ENCODE measurements at places on chromosomes 12 and 14.
A peak's percentile ranks its signal among the peaks of the same experiment; 100 is the strongest.

DNA sequence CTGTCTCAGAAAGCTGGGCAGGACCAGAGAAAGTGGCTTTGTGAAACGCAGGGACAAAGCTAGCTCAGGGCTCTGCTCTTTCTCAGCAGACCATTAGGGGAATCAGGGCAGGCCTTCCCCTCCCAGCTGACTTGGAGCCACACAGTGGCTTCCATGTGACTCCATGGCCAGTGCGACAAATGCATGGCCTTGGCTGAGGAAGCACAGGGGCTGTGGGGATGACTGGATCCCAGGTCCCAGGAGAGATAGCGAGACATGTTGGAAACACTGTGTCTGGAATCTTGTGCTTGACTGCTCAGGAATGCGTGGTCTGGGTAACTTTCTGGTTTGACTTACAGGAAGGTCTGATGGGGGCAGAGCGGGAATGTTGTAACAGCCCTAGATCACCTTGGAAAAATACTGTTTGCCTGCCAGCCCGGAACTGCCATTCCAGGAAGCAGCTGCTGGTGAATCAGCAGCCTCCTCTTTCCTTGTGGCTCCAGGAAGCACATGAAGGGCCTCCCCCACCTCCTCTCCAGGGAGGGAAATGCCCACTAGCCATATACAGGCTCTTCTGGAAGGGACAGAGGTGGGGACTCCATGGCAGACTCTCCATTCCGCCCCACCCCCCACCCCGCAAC is 133.5 kb upstream of the HIF1A start:
- DNase-seq: peak; percentile 98

GRCh38 chr14:69395929-69396328 is 2.2 kb downstream of the ERH start:
- no peak for DNase-seq

- DNase-seq: peak; percentile 75
Measured at GRCh38 chr14:35406506-35407305, 2.2 kb upstream of the NFKBIA start.

GRCh38 chr12:122480753-122481152 is 20.0 kb downstream of the ZCCHC8 start:
- DNase-seq: no peak

GRCh38 chr14:56896922-56897321 is 86.6 kb upstream of the OTX2 start:
- DNase-seq: no peak

DNA sequence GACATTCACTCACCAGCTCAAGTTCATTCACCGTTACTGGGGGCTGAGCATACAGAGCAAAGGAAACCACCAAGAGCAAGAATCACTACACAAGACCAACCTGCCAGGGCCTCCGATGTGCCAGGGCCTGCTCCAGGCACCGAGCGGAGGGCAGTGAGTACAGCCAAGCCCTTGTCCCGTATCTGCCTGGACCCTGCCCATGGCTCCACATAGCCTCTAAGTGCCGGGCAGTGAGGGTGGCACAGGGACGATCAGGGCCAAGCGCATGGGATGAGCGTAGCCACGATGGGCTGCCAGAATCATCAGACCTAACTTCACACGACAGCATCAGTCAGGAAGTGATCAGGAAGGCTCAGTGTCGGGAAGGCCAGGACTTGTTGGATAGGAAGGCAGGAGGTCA is 199.6 kb downstream of the BCL11B start:
- DNase-seq: no peak

DNA sequence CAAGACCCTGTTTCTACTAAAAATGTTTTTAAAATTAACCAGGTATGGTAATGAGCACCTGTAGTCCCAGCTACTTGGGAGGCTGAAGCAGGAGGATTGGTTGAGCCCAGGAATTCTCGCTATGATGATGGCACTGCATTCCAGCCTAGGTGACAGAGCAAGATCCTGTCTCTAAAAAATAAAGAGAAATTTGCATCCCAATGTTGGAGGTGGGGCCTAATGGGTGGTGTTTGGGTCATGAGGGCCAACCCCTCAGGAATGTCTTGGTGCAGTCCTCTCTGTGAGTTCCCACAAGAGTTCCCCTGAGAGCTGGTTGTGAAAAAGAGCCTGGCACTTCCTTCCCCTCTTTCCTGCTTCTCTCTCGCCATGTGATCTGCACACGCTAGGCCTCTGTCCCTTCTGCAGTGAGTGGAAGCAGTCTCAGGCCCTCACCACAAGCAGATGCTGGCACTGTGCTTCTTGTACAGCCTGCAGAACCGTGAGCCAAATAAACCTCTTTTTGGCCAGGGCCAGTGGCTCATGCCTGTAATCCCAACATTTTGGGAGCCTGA is 11.3 kb downstream of the ACOT6 start:
- no peak for DNase-seq

DNA sequence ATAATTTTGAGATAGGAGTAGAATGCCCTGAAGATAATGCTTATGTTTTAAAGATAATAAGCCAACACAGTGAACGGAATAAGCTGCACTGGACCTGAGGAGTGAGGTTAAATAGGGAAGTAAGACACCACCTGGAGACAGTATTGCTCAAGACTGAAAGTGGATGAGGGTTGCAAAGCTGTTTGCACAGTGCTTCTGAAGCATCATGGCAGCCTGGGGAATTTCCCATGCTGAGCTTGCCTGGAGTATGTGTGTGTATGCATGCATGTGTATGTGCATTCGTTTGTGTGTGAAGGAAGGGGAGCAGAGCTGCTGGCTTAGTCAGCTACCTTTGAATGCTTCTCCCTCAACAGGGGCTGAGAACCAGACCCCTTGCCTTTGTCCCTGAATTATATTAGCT is 35.8 kb downstream of the BHLHE41 start:
- no peak for DNase-seq

DNA sequence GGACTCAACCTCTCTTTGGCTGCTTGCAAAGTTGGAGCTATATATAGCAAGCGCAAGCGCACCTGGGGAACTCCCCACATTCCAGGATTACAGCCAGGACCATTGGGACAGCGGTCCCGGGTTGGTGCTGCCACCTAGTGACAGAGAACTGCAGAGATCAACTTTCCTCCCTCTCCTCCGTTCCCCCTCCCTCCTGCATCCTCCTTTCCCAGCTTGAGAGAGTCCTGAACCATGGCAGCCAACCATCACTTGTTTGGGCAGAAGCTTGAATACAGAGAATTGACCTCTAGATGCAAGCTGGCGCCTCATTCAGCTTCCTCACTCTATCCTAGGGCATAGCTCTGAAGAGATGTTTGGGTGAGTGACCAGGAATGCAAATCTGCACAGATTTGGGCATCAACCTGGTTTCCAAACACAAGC is 17.4 kb upstream of the FLVCR2 start:
- peak; percentile 58 for DNase-seq

GRCh38 chr12:110705309-110705708 is 16.4 kb upstream of the HVCN1 start:
- DNase-seq: no peak

- no peak for DNase-seq
Measured at GRCh38 chr14:94517641-94518257, 8.5 kb upstream of the SERPINA12 start.

- DNase-seq: peak; percentile 41
Measured at GRCh38 chr12:124392271-124392666, 97.4 kb downstream of the RFLNA start.

- no peak for DNase-seq
Measured at GRCh38 chr12:129605666-129606065, 298.2 kb downstream of the TMEM132D start.

GRCh38 chr14:29169408-29169807 is 402.8 kb downstream of the FOXG1 start:
- DNase-seq: no peak

DNA sequence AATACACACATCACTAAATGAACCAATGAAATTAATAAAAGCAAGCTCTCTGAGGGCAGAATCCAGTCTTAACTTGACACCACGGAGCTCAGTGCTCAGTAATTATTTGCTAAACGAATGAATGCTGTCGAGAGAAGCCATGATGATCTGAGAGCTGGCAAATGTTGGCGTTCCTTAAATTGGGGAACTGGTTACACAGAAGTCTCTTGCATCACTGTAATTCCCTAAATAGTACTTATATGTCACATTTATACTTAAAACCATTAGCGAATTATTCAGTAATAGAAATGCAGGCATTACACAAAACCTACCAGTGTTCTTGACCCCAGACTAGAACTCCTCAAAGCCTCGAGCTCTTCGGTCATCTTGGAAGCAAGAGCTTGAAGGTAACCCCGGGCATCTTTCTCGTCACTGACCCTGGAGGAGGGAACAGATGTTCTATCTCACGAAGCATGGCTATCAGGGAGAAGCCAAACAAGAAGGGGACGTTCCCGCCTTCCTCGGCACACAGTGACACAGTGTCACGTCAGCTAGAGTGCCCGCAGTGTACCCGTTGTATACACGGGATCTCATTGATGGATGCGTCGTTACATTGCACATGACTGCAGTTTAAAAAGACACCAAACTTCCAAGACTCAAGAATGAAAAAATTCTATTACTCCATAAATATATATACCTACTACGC is 43.6 kb downstream of the AMN start:
- DNase-seq: no peak

- DNase-seq: no peak
Measured at GRCh38 chr14:20750194-20750593, 4.5 kb downstream of the EDDM3A start.

DNA sequence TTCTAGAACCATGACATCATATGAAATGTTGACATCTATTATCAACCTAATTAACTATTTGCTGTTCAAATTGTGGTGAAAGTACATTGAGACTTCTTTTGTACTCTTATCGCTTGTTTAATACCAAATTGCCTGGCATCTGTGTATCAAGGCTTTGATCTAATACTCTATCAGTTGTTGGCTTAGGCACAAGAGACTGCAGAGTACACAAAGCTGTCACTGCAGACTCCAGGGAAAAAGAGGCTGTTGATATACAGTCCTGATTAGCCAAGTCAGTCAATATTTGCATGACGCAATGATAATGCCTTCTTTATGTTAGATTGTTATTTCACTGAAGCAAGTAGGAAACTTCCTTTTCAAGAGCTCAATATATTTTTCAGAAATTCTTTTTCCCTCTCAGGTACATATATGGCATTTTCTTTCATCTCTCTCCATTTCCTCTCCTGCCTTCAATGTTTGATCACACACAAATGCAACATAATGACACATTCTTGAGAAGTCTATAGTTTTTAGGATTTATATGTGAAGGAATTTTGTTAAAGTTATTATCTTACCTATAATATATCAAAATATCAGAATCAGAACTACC is 32.3 kb upstream of the PTCSC3 start:
- DNase-seq: no peak

GRCh38 chr14:85454226-85454813 is 75.6 kb upstream of the FLRT2 start:
- no peak for DNase-seq

DNA sequence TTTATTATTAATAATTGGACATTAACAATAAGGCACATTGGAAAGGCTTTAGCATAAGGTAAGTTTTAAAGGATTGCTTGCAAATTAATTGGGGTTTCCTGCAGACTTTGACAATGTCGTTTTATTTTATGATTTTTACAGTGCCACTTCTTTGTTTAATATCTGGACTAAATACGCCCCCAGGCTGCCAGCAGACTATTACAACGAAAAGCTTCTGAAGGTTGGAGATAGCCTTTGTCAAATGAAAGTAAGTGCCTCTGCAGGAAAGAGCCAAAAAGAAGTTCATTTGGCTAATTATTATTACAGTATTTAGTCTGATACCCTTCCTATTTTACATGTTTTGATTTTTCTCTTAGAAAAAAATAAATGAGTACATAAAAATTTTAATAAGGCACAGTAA is 11.3 kb downstream of the CFAP54 start:
- peak; percentile 41 for DNase-seq

GRCh38 chr12:98741556-98742265 is 96.6 kb downstream of the APAF1 start:
- DNase-seq: peak; percentile 23

DNA sequence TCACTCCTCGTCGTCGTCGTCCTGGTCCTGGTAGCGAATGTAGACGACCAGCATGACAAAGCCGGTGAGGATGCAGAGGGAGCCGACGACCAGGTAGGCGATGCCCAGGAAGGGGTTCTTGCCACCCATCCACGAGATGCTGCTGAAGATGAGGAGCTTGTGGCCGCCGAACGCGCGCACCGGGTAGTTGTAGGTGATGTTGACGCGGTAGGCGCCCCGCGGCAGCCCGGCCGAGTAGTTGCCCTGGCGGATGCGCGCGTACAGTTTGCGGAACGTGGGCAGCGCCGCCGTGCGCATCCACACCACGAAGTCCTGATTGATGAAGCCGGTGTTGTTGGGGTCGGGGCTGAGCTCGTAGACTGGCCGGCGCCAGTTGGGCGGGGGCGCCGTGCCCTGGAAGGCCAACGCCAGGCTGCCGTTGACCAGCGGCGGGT is 1.0 kb downstream of the TMEM30B start:
- no peak for DNase-seq

DNA sequence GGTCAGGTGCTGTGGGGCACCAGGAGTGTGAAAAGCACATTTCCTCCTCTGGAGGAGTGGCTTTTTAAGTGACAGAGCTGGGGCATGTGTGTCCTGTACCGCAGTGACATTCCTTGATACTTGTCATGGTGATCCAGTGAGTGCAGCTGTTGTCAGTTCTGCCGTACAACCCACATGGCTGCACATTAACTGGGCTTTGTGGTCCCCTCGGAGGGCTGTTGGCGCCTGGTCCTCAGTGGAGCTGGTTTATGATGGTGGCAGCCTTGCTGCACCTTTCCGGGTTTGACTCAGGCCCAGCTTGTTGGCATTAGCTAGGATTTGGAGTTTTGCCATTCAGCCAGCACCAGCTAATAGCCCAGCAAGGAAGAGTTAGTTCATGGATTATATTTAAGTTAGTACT is 77.0 kb downstream of the SLC25A47 start:
- no peak for DNase-seq

- DNase-seq: no peak
Measured at GRCh38 chr12:105548626-105549025, 218.1 kb downstream of the C12orf75 start.

DNA sequence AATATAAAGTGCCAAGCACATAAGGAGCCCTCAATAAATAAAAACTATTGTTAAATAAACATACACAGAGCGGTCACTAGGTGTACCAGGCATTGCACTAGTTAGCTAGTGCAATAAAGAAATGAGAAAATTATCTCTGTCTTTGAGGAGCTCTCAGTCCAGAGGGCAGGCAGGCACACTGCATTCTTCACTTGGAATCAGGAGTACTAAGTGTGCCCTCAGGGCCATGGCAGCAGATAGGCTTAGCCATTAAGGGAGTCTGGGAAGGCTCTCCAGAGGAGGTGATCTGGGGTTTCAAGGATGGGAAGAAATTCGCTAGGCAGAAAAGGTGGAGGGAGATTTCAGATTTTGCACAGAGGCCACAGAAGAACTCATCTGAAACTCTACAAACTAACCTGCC is 9.1 kb downstream of the ABCD4 start:
- no peak for DNase-seq

- no peak for DNase-seq
Measured at GRCh38 chr12:18416412-18416811, 155.1 kb downstream of the PIK3C2G start.

Data from fibroblast of gingiva (primary cell).